ENCODE measurements at places on chromosomes 2 and 18. TPM values are rescaled to one million over a fixed set of nuclear protein-coding genes. Genes with fewer than 3 reads are reported as not detected.

RAB27B gene
- 16.6 TPM for total RNA-seq

CCDC74B gene
- total RNA-seq: 3.4 TPM

CDH2 gene
- 3.1 TPM for total RNA-seq

MOCOS gene
- 7.5 TPM for total RNA-seq

MGAT5 gene
- total RNA-seq: 152 TPM

DLX1 gene
- 0.46 TPM for total RNA-seq

CPS1 gene
- 5.5 TPM for total RNA-seq

MRO gene
- total RNA-seq: 0.75 TPM

HJURP gene
- 1.9 TPM for total RNA-seq

EVX2 gene
- total RNA-seq: not detected

IL37 gene
- total RNA-seq: 0.29 TPM

B3GNT2 gene
- 31.9 TPM for total RNA-seq

CROCC2 gene
- total RNA-seq: 0.09 TPM

SULT1C2 gene
- total RNA-seq: 154 TPM

RUFY4 gene
- 0.17 TPM for total RNA-seq

LIMS4 gene
- total RNA-seq: 2.8 TPM

MEP1B gene
- total RNA-seq: 0.78 TPM

KCNJ3 gene
- 5.3 TPM for total RNA-seq

NHEJ1 gene
- total RNA-seq: 8.7 TPM

RTTN gene
- total RNA-seq: 8.7 TPM

CELF4 gene
- total RNA-seq: 3.8 TPM

SERPINB12 gene
- not detected for total RNA-seq

MC4R gene
- not detected for total RNA-seq

PPP1R1C gene
- 8.8 TPM for total RNA-seq

G6PC2 gene
- not detected for total RNA-seq

MROH2A gene
- 1.2 TPM for total RNA-seq

BOLL gene
- total RNA-seq: not detected

TMEM214 gene
- 80.0 TPM for total RNA-seq

SERPINB8 gene
- total RNA-seq: 19.5 TPM

GPR45 gene
- total RNA-seq: not detected

SCN9A gene
- total RNA-seq: 6.8 TPM

L3MBTL4 gene
- 16.1 TPM for total RNA-seq

PCARE gene
- not detected for total RNA-seq

HNMT gene
- total RNA-seq: 92.7 TPM

FRZB gene
- total RNA-seq: 46.5 TPM

GREB1 gene
- total RNA-seq: 12.5 TPM

LGALSL gene
- total RNA-seq: 19.9 TPM

SMYD1 gene
- total RNA-seq: 7.3 TPM

GALNT14 gene
- 7.6 TPM for total RNA-seq

MYL12A gene
- total RNA-seq: 369 TPM

MFF gene
- total RNA-seq: 70.8 TPM

CAPN14 gene
- total RNA-seq: 0.14 TPM

HES6 gene
- total RNA-seq: 18.0 TPM

CFLAR gene
- 152 TPM for total RNA-seq

FASTKD1 gene
- 17.1 TPM for total RNA-seq

TUBA3E gene
- not detected for total RNA-seq

SPATS2L gene
- total RNA-seq: 243 TPM

RASGRP3 gene
- 7.4 TPM for total RNA-seq

CHRND gene
- not detected for total RNA-seq

DTYMK gene
- 26.2 TPM for total RNA-seq

RPRM gene
- not detected for total RNA-seq
